Suppressor macrophage treated with lipopolysaccharide for 1 hour (primary cell): ENCODE measurements at places on chromosomes 13 and 19.
A peak's percentile ranks its signal among the peaks of the same experiment; 100 is the strongest.

DNA sequence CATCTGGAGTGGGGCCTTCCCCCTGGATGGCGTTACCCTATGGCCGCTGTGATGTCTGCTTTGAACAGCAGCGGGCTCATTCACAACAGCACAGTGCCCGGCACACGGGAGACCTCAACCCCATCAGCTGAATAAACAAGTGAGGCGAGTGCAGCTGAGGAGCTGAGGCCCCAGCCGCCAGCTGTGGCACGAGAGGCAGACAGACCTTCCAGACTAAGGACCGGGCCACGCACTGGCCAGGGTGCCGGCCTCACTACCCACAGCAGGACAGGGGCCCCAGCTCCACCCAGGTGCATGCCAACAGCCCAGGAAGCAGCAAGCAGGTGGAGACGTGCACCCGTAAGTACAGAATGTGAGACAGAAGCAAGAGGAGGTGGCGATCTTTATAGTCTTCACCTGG is 39.6 kb downstream of the STK24 start:
- no peak for DNase-seq

- DNase-seq: no peak
Observed at GRCh38 chr13:104011505-104012241, 945.5 kb upstream of the SLC10A2 start.

DNA sequence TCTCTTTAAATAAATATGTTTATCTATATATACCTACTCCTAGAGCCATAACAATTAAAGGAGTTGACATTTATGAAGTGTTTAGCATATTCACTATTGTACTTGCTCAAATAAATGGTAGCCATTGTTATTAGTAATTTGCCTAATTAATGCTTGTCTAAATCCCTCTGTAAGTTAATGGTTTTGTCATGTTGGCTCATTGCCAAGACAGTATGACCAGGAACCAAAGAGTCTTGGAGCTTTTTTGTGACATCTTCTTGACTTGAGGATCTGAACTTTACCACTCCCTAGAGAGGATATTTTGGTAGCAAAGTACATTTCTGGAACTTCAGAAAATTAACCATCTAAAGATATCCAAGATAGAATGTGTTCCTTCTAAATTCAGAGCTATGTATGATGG is 15.5 kb downstream of the FRY start:
- DNase-seq: no peak

GRCh38 chr13:30739761-30740642 is 4.7 kb downstream of the ALOX5AP start:
- DNase-seq: peak; percentile 56

DNA sequence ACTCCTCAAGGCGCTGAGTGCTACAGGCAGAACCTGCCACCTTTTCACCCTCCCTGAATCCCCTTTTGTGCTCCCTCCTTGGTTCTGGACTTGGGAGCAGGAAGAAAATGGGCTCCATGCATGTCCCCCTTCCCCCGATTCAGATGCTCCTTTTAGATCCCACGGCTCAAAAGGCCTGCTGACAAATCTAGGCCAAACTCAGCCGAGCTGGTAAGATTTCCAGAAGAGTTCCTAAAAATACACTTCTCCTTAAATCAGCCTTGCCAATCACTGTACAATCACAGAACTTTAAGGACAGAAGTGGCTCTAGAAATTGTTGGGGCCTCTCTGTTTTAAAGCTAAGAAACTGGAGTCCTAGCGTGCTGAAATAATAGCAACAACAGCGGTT is 37.3 kb downstream of the MBNL2 start:
- peak; percentile 12 for DNase-seq

DNA sequence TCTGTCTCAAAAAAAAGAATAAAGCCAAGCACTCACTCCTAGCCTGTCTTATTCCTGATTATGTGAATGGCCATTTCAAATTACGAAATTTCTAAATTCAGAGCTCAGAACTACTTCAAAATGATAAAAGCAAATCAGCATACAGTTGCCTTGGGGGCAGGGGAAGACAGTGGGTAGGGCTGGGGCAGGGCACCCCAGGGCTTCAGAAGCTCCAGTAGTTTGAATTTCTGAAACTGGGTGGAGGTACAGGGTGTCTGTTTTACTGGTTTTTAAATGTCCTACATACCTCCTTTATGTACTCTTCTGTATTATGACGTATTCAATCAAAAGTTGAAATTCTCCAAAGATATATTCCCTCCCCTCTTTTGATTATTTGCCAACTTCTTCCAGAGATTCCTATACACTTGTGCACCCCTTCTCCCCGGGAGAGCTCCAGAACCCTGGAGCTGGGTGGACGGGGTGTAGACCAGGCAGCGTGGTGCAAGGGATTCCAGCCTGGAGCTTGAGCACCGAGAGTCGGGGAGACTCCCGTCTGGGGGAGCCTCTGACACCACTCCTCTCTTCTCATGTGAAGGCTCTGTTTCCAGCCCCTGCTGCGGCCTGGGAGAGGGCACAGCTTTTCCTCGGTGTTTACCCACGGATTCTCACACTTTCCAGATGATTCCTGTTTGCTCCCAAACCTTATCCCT is 84.7 kb upstream of the GPR183 start:
- no peak for DNase-seq

DNA sequence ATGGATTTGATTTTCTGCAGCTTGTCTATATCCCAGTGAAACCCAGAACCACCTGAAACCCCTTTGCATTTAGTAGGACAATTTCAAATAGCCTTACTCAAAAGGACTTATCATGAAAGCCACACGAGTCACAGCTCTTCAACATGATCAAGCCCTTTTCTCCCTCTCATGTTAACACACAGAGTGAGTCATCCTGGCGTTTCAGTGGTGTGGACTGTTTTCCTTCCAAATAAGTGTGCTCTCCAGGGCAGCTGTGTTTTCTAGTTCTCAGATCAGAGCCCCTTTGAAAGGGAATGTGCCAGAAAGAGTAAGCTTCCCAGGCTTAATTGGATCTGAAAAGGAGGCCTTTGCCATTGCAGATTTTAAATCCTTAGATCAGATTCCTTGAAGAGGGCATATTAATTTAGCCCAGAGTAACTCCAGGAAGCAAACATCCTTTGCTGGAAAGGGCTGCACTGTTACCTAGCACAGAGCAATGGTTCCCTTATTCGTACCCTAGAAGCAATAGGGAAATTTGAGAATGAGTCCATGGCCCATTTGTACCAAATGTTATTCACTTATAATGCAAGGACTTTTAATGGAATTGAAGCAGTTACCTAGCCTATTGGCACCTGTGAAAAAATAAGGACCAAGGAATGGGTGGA is 51.3 kb downstream of the ERICH6B start:
- peak; percentile 50 for DNase-seq
